ENCODE measurements at places on chromosomes 11 and 22.

DNA sequence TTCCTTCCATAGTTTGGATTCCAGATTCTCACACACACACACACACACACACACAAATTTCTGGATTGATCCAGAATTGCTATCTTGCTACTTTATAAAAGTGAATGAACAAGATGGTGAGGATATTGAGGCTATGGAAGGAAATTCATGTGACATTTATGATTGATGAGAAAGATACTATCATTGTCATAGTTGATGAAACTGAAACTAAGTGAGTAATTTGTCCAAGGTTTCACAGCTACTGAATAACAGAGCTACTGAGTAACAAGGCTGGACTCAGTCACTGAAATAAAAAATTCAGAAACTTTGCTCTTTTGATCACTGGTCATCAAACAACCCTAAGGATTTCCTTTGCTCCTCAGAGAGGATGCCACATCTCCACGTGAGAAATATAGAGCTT, 16.2 kb downstream of the OR5D16 start:
- DNase-seq = no peak

DNA sequence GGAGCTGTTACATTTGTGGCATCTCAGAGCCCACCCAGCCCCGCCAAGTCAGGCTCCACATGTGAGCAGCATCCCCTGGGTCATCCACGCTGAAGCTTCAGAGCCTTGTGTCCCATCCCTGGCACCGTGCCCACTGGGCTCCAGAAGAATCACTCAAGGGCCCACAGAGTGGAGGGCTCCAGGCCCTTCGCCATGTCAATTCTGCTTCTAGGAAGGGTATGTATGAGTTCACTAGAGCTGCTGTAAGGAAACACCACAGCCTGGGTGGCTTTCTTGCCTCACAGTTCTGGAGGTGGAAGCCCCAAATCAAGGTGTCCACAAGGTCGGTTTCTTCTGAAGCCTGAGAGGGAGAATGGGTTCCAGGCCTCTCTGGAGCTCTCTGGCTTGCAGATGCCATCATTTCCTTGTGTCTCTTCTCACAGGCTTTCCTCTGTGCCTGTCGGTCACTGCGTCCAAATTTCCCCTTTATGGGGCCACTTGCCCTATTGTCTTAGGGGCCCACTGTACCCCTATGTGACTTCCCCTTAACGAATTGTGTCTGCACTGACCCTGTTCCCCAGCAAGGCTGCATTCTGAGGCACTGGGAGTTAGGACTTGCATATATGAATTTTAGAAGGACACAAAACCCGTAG, 1476.0 kb downstream of the TBC1D22A start:
- no peak for DNase-seq

GRCh38 chr11:69000831-69001242, 12.2 kb downstream of the MRGPRF start:
- DNase-seq = no peak

DNA sequence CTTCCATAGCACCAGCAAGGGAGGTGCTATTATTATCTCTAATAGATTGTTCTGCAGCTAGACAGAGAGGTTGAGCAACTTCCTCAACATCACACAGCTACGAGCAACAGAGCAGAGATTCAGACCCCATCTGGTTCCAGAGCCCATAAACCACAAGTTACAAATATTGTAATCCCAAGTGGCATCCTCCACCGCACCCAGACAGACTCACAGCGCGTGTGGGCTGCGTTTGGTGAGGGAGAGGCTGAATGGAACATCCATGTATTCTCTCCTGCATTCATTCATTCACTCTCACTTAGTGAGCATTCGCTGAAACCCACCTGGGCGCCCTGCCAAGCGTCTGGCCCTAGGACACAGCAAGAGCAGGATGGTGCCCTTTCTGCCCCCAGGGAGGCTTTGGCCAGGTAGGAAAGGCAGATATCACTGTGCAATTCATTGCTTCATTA, 33.5 kb downstream of the LIF start:
- DNase-seq = no peak

GRCh38 chr11:8584082-8584481, 9.9 kb downstream of the STK33 start:
- DNase-seq = no peak

DNA sequence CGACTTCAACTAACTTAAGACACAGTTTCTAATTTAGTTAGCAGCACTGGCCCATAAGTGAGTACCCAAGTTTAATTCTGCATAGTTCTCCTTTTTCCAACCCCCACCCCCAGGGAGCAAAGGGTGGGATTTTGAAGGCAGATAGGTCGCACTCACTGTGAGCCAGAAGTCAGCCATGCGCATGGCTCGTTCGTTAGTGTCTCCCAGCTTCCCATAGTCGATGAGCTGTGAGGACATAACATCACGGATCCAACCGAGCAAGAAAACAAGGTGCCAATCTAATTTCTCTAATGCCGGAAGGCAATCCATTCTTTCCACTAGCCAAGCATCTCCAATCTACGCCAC, 577 bp downstream of the MRPL17 start:
- DNase-seq = no peak
